HAP-1 (cell line): ENCODE measurements at places on chromosomes 1 and 21.

GRCh38 chr1:13517193-13517812 is 3.5 kb upstream of the LRRC38 start:
- peak; percentile 24 for DNase-seq

DNA sequence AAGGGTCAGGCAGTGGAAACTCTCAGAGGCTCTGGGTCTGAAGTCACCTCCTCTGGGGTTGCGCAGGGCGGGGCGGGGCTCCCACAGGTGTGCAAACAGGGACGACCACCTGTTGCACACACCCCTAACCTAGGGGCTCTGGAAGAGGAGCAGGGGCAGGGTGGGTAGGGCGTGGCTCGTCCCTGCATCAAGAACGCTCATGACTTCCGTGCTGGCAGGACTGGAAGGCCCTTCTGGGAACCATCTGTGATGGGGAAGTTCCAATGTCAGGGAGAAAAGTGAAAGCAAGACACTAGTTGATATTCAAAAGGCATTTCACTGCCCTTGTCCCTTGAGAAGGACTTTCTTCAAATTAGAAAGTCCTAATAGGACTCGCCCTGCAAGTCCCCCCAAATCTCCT is 22.1 kb upstream of the CLSTN1 start:
- DNase-seq: no peak

- no peak for DNase-seq
Observed at GRCh38 chr1:61268546-61269240, 186.3 kb downstream of the NFIA start.

DNA sequence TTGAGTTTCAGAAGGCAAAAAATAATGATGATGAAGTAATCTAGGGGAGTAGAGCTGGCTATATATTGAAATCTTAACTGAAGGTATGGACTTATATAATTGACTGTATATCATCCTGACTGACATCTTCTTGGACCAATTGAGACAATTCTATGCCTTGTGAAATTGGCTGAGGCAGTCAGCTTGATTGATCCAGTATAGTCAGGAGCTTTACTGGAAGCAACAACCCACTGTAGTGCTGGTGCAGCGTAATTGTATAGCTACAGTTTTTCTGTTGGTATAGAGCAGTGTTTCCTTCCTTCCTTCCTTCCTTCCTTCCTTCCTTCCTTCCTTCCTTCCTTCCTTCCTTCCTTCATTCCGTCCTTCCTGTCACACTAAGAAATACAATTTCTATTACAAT is 268.0 kb downstream of the NUF2 start:
- no peak for DNase-seq

GRCh38 chr1:206471415-206471801 is 1.1 kb downstream of the IKBKE start:
- no peak for DNase-seq

DNA sequence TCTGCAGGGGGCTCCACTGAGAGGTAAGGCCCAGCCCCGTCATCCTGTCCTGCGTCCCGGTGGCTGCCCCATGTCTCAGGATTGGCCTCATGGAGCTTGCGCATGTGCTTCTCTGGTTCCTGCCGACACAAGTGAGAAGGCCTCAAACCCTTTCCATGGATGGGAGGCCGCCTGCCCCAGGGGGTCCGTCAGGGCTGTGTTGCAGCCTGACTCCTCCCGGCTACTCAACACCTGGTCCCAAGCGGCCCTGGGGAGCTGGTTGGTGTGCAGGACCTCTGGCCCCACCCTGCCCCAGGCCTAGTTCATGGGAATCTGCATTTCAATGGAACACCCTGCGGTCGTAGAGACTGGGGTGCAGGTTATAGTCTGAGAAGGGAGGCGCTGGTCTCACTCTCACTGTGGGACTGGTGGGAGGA is 21.1 kb upstream of the PDE9A start:
- DNase-seq: no peak

DNA sequence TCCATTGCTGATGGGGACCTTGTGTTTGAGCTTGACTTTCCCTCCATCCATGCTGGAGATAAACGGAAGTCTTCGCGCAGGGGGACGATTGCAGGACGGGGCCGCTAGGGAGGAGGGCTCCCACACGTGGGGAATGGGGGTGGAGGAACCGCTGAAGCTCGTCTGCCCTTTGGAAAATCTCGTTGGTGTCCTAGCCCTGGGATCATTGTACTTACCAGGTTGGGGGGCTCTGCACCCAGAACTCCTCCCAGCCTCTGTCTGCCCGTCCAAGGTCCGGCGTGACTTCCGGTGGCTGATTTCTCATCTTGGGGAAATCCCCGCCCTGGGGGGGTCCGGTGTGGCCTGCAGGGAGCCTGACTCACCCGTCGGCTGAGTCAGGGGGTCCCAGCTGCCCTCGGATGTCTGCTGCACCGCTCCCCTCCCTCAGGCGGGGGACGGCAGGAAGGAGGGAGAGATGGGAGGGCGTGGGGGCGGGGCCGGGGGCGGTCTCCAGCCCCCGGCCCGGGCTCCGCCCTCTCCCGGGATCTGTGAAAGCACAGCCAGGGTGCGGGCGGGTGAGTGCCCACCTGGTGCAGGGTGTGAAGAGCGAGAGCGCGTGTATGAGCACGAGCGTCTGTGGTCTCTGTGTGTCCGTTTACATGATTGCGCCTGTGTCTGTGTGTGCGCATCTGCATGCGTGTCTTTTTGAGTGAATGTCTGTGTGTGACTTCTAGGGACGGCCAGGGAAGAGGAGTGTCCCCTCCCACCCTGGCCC is 35.8 kb downstream of the PIK3CD start:
- DNase-seq: peak; percentile 62

DNA sequence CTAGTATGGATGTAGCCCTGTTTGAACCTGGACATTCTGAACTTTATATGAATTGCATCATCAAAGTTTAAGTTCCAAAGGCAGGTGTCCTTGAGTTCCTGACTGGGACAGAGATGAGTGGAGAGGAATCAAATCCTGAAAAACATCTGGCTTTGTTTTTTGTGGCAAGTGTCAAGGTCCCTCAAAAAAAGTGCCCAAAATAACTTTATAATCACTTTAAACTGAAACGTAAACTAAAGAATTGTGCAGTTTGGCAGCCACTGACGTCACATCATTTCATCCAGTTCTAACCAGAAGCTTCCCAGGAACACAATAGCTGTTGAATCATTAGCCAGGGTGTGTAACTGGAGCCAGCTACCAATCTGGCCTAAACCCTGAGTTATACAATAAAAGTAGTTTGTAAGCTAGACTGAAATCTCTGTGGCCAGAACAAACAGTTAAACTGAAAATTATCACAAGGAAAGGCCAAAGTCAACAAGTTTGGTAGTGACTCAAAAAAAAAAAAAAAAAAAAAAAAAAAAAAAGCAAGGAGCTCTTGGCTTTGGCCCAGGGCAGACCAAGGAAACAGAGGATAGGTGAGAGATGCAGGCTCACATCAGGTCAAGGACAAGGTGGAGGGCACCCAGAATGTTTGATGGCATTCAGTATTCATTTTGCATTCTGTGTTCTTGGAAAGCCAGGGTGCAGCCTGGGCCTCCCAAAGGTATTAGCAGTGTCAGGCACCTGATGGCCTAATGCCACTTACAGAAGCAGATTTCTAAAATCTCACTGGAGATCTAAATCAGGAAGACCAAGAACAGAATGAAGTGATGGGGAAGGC is 74.3 kb downstream of the TNFSF18 start:
- no peak for DNase-seq

DNA sequence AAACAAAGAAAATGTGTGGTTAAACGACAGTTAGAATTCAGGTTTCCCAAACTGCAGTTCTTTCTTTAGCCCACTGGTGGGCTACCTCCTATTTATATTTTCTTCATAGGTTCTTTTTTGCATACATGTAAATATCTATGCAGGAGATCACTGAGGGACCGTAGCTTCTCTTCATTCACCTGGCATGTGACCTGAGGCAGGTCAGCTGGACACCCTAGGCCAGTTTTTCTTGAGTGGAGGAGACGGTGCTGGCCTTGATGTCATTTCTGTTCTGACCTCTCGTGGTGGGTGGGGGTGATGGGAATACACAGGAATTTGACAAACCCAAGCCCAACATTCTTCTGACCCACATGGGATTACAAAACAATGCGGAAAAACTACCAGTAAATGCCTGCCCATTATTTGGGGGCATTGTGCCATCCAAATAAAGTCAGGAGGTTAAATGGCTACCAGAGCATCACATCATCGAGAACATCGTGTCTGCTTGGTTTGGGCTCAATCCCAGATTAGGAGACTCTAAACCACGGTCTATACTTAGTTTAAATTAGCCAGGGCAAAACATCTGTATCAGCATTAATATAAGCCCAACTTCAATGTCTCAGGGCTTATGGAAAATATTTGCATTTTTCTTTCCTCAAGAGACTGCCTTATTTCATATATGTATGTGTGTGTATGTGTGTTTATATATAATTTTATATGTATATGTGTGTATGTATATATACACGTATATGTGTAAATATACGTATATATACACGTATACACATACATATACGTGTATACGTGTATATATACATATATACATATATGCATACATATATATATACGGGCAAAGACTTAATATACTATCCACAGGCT is 7.4 kb upstream of the IRF2BP2 start:
- DNase-seq: no peak

- DNase-seq: no peak
Observed at GRCh38 chr1:180670681-180671080, 38.9 kb downstream of the XPR1 start.

DNA sequence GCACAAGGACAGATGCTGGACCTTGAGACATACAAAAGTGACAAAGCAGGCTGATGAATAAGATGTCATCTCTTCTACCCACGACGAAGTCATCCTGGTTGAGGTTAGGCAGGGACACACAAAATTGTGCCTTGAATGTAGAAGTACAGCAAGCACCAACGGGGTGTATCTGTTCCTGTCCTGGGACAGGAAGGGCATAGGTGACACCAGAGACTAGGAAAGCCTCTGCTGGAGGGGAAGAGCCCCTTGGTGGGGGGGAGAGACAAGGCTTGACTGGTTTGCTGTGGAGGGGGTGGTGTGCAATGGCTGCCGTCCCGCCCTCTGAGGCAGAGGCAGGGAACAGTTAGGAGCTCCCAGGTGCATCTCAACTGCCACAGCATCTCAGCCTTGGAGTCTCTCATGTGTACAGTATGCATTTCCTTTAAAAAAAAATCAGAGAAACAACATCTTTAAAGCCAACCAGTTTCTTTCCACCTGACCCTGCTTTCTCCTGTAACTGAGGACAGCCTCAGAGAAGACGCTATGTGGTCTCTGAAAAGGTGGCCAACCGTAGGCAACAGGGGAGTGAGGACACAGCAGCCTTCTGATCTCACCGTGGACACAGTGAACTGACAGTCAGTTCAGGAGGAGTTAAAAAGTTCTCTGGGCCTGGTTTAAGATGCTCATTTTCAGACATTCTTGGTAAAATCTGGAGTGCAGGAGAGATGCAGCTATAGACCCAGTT is 17.7 kb upstream of the GFI1 start:
- DNase-seq: no peak

GRCh38 chr1:41322835-41323234 is 38.4 kb upstream of the FOXO6 start:
- peak; percentile 56 for DNase-seq

DNA sequence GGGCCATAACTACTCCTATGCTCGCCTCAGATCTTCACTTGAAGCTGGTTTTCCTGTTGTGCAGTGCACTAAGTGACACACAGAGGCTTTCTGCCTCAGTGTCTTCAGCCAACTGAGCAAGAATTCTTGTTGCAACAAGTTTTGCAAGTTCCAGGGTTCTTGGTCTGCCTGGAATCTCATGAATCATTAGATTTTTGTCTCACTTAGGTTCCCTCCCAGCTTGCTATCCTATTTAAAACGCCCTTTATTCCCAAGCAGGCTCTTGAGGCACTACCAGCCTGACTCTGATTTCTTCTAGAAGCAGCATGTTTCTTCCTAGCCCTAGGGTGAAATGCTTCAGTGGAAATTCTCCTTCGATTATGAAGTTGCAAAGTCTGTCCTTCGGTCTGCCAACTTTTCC is 158.8 kb downstream of the C1orf21 start:
- DNase-seq: no peak

GRCh38 chr1:1540090-1540817 is at the start of gene TMEM240:
Gene TMEM240 (minus strand): TSS chr1:1540624. CDS start chr1:1540346, 278 bp downstream.
- DNase-seq: no peak

GRCh38 chr1:243528459-243529121 is 272.7 kb downstream of the SDCCAG8 start:
- no peak for DNase-seq

GRCh38 chr1:12230549-12231275 is 882 bp downstream of the VPS13D start:
- DNase-seq: no peak

DNA sequence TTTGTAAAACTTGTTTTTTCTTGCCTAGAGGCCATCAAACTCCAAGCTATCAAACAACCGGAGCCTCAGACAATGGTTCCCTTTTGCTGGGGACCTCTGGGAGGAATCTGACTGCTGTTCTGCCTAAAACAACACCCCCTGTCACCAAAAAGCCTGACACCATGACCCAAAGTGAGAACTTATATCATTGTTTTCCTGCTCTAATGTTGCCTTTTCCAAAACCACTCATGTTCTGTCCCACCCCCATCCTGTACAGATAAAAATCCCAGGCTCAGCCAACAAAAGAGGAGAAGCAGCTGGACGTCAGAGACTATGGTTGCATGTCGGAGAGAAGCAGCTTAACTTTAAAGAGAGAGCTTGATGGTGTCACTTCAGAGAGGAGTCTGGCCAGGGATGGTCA is 327.2 kb upstream of the CXADR start:
- DNase-seq: no peak

DNA sequence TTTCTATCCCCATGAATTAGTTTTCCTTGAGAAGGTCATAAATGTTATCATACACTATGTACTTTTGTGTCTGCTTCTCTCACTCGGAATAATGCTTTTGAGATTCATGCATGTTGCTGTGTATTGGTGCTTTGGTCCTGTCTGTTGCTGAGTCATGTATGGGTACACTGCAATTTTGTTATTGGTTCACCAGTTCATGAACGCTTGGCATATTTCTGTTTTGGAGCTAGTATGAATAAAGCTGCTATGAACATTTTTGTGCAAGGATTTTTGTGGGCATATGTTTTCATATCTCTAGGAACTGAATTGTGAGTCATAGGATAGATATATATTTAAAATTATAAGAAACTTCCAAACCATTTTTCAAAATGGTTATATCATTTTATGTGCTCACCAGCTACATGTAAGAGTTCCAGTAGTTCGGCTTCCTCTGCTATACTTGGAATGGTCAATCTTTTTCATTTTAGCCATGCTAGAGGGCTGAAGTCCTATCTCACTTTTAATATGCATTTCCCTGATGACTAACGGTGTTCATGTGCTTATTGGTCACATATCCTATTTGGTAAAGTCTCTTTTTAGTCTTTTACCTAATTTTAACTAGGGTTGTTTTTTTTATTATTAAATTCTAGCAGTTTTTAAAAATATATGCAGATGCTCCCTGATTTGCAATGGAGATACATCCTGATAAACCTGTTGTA is 38.2 kb downstream of the ETS2 start:
- DNase-seq: no peak

- no peak for DNase-seq
Observed at GRCh38 chr1:38891753-38892152, 10.4 kb upstream of the GJA9 start.

DNA sequence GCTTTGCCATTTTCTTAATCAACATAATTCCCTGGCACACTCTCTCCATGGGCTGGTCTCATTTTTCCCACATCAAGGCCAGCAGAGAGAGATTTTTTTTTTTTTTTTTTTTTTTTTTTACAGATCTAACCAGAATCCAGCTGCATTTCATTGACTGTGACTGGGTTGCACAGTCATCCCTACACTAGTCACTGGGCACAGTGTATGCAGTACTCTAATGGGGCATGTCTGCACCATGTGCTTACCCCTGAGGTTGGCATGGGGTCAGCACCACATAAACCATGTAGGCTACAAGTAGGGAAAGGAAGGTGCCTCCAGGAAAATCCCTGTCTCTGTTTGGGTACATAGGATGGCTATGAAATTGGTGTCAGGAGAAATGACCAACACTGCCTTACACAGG is 64.1 kb upstream of the LRP8 start:
- no peak for DNase-seq
